ENCODE measurements at places on chromosomes 5 and 9. TPM values are rescaled to one million over a fixed set of nuclear protein-coding genes. Genes with fewer than 3 reads are reported as not detected.

The GCNT4 gene
- 3.6 TPM for total RNA-seq

The PRSS3 gene
- total RNA-seq, result 0.34 TPM

The CCL21 gene
- 39.1 TPM for total RNA-seq

The ANKRD20A1 gene
- total RNA-seq, result 2.2 TPM

The BAAT gene
- total RNA-seq, result 1.0 TPM

The SLC1A1 gene
- 46.6 TPM for total RNA-seq

The BTNL3 gene
- total RNA-seq, result 0.42 TPM

The SURF2 gene
- total RNA-seq, result 16.2 TPM

The C5 gene
- 32.2 TPM for total RNA-seq

The SPINK6 gene
- total RNA-seq, result not detected

The NR6A1 gene
- 2.9 TPM for total RNA-seq

The WNK2 gene
- 0.93 TPM for total RNA-seq

The ORM2 gene
- total RNA-seq, result 3.4 TPM

The GABRA6 gene
- total RNA-seq, result not detected

GRCh38 chr5:34775886-34776285 lies 63.1 kb upstream of the TTC23L start:
- no peak for DNase-seq

- no peak for DNase-seq
Observed at GRCh38 chr5:168482361-168482760, 3.9 kb upstream of the RARS1 start.

DNA sequence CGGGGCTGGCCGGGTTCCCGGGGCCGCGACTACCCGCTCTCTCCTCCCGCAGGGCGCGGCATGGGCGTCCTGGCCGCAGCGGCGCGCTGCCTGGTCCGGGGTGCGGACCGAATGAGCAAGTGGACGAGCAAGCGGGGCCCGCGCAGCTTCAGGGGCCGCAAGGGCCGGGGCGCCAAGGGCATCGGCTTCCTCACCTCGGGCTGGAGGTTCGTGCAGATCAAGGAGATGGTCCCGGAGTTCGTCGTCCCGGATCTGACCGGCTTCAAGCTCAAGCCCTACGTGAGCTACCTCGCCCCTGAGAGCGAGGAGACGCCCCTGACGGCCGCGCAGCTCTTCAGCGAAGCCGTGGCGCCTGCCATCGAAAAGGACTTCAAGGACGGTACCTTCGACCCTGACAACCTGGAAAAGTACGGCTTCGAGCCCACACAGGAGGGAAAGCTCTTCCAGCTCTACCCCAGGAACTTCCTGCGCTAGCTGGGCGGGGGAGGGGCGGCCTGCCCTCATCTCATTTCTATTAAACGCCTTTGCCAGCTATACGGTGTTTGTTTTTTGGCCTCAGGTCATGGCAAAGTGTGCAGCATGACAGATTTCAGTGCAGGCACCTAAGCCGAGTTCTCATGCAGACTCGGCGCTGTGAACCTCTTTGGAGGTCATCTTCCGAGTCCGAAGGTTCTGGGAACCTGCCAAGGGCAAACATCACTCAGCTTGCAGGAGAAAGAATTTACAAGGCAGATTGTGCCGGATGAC lies 516 bp downstream of the MRPL41 start:
- DNase-seq, result no peak

- DNase-seq, result no peak
Observed at GRCh38 chr5:43348207-43348606, 35.0 kb upstream of the HMGCS1 start.

- no peak for DNase-seq
Observed at GRCh38 chr5:44933686-44934085, 124.9 kb downstream of the MRPS30 start.

DNA sequence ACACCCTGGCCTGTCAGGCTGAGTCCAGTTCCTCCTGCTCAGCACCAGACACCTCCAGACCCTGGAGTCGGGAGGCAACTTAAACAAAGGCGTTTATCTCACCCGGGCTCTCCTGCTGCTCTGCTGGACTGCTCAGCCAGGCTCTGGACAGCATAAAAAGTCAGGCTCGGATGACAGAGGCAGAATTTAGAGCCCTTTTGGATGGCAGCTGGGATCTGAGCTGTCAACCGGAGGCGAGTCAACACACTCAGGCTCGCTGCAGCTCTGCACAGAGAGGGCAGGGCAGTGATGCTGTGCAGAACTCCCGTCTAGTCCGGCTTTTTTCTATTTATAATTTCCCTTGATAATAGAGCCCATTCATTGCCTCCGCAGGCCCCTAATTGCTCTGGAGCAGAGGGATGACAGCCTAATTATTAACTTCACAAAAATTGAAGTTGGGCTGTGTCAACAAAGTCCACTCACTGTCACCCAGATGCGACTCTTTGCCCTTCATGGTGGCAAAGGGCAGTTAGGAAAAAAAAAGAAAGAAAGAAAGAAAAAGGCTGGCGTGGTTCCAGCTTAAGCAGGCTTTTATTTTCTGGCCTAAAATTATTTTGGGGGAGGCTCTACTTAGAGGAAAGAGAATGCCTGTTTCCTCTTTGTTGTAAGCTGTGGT lies 37.6 kb downstream of the STC2 start:
- DNase-seq, result no peak

DNA sequence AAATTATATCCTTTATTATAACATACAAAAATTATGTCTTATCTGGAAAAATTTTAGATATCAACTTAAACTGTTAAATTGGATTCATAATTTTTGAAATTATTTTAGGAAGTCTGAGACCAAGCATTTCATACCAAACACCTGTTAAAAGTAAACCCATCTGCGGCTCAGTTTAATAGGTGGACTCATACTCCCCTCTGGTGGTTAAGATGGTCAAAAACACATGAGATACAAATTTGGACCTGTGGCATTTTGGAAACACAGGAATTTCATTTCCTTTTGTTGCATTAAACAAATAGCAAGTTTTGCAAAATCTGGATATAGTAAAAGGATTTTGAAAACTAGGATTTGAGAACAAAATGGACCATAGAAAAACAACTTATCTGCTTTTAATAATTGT lies 53.7 kb downstream of the RGMB start:
- peak; percentile 44 for DNase-seq

- no peak for DNase-seq
Observed at GRCh38 chr9:33620738-33621439, 96.8 kb downstream of the ANKRD18B start.

DNA sequence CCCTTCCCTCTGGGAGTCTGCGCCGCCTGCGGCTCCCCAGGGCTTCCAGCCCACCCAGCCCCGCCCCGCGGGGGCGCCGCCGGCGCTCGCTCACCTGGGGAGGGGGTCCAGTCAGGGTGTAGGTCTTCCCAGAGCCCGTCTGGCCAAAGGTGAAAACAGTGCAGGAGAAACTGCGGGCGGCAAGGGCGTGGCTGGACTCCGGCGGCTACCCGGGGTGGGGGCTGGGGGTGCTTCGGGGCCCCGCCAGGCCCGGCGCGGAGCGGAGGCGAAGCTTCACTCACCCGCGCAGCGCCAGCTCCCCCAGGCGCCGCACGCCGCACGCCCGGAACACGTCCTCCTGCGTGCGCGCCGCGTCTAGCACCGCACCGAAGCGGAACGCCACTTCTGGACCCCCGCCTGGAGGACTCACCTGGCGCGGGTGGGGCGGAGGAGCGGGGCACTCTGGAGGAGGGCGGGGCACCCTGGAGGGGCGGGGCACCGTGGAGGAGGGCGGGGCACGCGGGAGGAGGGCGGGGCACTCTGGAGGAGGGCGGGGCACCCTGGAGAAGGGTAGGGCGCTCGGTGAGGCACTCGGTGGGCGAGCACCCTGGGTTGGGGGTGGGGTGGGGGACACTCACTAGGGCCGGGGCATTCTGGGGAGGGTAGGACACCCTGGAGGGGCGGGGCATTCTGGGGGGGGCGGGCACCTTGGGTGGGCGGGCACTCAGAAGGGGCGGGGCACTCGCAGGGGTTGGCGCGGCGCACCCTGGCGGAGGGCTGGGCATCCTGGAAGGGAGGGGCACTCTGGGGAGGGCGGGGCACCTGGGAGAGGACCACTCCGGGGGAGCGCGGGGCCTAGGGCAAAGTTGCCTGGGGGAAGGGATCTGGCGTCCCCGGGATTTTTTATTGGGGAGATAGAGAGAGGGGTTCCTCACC lies 814 bp downstream of the KIF12 start:
- DNase-seq, result peak; percentile 69

DNA sequence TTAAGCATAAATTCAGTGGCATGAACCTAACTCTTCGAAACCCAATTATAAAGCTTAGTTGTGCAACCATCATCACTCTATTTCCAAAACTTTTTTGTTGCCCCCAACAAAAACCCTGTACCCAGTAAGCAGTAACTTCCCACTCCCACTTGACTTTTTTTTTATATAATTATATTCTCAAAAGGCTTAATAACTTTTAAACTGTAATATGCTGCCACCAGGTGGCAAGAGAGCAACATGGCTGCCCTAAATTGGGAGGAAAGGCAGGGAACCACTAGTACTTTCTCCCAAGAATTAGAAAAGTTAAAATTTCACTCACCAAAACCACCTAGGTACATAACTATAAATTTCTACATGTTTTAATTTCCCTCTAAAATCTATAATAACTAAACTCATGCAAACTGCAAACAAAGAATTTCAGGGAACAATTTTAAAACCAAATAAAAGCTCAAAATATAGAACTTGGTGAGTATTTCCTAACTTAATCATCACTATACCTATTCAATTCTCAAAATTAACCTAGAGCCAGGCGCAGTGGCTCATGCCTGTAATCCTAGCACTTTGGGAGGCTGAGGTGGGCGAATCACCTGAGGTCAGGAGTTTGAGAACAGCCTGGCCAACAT lies 50.2 kb upstream of the RNF38 start:
- no peak for DNase-seq

- no peak for DNase-seq
Observed at GRCh38 chr5:151569132-151570046, 21.7 kb downstream of the FAT2 start.

DNA sequence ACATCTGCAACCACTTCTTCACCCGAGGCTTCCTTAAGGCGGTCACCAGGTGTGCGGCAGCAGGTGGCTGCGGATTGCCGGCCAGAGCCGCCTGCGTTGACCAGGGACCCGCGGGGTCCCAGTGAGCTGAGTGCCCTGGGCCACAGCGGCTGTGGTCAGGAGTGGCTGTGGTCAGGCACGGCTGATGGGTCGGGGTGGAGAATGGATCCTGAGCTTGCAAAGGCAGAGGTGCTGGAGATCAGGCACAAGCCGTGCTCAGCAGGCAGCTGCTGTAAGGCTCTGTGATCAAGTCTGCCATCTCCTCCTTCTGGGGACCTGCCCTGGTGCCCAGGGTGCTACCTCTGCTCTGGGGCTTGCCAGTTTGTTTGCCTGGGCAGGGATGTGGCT lies 2.1 kb downstream of the UAP1L1 start:
- DNase-seq, result no peak

- no peak for DNase-seq
Observed at GRCh38 chr5:179432547-179432946, 87.3 kb upstream of the ADAMTS2 start.

GRCh38 chr9:134666831-134667230 lies 25.2 kb downstream of the COL5A1 start:
- no peak for DNase-seq

DNA sequence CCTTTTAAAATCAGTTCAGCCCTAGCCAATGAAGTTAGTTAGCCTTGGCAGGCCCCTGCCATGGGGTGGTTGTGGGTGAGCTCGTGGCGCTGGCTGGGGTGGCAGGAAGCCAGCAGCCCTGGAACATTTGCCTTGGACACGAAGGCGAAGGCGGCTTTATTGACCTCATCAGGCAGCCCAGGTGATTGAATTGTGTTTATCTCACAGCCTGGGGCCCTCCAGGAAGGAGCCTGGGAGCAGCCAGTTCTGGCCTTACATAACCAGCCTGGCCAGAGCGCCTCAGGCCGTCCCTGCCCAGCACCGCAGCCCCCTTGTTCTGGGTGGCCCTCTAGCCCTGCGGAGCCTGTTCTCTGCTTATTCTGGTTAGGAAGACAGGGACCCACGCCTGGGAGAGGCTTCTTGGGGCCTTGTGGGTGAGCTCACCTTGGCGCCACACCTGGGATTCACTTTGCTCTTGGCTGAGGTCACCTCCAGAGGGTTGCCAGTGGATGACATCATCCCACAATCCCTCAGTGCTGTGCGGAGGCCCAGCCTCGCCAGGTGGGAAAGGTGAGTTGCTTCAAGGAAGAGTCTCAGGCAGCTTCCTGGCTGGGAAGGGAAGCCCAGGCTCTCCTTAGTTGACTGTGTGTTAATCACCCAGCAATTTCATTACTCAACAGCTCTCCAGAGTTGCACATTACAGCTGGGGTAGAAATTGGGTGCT lies 54.4 kb upstream of the RPL26L1 start:
- DNase-seq, result peak; percentile 75

DNA sequence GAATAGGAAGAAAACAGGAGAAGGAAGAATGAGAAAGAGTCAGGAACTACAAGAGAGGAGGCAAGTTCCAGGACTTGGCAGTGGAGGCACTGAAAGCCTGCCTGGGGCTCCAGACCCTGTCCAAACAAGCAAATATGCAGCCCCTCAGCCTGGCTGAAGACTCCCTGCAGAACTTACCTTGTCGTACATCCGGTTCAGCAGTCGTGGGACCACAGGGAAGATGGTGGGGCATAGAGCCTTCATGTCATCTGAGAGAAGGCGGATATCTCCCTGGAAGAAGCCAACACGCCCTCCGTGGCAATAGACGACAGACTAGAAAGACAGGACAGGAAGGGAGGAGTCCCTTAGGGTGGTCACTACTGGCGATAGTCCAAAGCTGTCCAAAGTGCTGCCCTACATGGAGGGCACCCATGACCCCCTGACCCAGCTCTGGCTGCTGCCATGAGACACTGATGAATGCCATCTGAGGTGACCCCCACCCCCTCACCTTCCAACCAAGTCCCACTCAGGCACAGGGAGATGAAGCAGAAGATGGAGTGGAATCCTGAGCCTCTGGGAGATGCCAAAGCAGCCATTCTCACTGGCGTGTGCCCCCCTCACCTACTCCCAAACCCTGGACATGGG lies 27.7 kb upstream of the MEIKIN start:
- no peak for DNase-seq

- DNase-seq, result no peak
Observed at GRCh38 chr5:93407454-93407853, 173.6 kb downstream of the NR2F1-AS1 start.

GRCh38 chr5:151771259-151772028 lies at the start of gene G3BP1:
Gene G3BP1 (plus strand): TSS chr5:151771954. CDS start chr5:151786621, 14,667 bp downstream.
- peak; percentile 100 for DNase-seq

DNA sequence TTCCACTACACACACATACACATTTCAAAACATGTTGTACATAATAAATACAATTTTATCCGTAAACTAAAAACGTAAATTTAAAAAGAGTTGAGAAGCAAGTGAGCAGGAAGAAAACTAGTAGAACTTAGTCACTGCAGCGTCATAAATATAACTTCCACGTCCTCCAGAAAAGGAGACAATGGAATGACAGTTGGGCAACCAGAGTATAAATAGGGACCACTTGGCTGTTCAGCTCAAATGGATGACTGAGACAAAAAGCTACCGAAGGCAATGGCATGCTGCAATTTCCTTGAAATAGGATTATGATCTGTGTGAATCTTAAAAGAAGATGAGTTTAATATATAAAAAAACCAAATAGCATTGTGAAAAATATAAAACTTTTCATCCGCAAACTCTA lies 438.5 kb upstream of the RGMB start:
- no peak for DNase-seq

- DNase-seq, result no peak
Observed at GRCh38 chr9:801399-802071, 40.0 kb upstream of the DMRT1 start.

- no peak for DNase-seq
Observed at GRCh38 chr9:124708074-124708473, 63.0 kb downstream of the NR6A1 start.

Data from left lung (tissue), 14 donors.